Hematopoietic multipotent progenitor cell treated with erythropoietin and hydrocortisone succinate and interleukin-3 and kit ligand, for 4 days (in vitro differentiated cells): ENCODE measurements at places on chromosomes 5 and 9.

DNA sequence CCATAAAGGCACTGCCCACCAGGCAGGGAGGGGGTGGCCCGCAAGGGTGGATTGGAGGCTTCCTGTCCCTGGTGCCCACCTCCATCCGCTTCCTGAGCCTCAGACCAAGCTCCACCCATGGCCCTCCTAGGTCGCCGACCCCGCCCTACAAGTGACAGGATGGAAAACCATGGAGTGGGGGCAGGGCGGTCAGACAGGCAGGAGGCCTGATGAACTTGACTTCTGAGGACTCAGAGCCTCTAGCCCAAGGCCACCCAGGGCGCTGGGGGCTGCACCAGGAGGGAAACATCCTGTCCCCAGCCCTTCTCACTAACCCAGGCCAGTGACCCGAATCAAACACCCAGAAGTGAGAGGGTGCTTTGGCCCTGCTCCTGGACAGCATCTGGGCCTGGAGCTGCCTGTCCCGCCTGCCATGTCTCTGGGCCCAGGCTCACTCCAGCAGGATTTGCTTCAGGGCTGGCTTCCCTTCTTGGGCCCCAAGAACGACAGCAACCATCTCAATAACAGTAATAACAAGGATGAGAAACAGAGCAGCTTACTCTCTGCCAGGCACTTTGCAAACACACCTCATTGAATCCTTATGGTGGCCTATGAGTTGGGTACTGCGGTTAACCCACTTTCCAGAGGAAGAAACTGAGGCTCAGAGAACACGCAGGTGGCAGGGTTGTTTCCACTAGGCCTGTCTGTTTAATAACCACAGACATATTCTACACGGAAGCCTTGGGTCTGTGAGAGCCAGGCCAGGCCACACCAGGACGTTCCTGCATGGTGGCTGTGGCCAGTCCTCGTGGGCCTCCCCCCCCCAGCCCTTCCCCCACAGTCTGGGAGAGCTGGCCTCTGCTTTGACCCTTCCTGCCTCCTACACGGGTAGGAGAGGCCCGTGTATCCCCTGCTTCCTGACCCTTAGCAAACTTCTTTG is 4.4 kb upstream of the ST6GALNAC6 start:
- DNase-seq: peak; percentile 97

DNA sequence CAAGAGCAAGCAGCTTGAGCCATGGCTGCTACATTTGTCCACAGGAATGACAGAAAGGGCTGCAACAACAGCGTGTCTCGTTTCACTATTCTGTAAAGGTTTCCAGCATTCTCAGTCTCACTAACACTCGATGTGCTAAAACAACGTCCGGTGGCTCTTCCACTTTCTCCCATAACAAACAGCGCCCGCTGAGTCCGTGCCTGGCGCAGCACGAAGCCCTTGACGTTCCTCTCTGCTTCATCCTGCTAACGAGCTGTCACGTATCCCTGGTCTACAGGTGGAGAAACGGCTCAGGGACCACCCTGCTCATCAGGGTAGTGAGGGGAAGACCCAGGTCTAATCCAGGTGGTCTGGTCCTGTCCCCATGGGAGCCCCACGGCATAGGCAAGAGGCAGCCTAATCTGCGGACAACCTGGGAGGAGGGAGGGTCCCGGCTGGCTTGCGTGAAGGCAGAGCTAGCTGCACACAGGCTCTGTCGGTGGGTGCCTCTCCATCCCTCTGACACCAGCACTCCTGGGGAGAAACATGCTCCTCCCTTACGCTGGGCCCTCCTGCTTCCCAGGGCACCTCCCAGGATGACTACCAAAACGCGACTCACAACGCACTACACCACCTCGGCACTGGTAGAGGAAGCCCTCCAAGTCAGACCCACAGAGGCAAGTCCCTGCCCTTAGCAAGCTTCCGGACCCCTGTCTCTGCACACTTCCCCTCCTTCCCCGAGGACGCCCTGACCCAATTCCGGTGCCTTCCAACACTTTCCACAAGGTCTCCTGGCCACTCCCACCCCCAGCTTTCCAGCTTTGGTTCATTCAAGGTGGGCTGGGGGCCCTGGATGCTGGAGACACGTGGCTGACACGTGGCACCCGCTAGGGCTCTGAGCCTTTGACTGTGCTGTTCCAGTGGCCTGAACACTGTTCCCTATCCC is 43.3 kb downstream of the VAV2 start:
- DNase-seq: no peak

- DNase-seq: peak; percentile 10
These were observed 486.8 kb downstream of the PSAT1 start for GRCh38 chr9:78783743-78784142.

DNA sequence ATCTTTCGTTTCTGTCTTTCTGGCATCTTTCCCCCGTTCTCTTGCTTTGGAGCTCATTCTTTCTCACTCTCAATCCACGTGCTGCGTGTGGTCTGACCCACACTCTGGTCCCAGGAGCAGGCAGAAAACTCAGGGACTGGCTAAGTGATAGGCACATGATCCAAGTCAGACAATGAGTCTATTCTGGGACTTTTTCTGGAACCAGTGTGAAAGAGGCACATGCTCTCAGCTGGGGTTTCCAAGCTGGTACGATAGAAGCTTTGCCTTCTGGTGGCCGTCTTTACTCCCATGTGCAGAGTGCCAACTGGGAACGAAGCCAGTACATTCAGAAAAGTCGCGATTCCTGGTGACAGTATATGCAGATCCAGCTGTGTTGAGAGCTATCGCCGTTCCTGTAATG is 94.4 kb downstream of the PDZD2 start:
- DNase-seq: no peak

DNA sequence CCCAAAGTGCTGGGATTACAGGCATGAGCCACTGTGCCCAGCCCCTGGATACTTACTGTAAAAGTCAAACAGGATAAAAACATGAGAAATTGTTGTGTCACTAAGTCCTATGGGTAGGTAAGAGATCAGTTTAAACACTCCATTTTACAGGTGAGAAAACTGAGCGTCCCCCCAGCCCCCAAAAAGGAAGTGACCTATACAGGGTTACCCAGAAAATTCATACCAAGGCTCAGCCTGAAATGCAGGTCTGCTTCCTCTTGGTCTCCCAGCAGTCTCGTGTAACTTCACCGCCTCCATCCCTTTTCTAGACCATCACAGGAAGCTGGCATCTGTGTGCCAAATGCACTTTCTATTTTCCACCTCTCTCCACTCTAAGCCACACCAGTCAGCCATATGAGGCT is 57.2 kb downstream of the TMOD1 start:
- DNase-seq: no peak

DNA sequence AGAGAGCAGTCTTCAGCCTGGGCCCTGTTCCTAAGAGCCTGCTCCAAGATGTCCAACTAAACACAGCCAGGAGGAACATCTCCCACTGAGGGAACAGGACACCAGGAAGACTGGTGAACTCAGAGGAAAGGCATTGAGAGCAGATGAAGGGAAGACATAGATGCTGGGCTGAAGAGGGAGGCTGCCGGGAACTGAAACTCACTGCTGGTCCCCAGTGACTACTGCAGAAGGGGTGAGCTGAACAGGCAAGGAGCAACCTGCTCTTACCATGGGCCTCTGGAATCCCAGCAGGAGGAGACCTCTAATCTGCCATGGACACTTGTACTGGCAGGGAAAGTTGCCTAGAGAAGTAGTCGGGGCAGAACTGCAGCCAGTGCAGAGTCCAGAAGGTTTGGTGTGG is 95.7 kb downstream of the TRPM3 start:
- no peak for DNase-seq

DNA sequence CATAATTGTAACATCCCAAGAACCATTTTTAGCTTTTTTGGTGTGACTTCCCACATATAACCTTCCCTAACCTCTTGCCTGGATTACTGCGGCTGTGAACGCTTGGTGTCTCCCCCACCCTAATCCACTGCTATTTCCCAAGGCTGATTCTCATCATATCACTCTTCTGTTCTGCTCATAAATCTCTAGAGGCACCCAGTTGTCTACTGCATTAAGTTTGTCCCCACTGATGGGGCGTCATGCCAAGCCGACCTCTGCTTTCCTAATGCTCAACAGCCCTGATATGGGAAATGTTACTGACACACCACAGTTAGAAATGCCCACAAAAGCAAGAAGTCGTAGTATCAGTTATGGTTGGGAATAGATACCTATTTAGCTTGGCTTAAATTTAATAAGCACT is 24.4 kb downstream of the NPR3 start:
- no peak for DNase-seq

GRCh38 chr5:112787261-112787660 is 49.6 kb downstream of the APC start:
- no peak for DNase-seq

DNA sequence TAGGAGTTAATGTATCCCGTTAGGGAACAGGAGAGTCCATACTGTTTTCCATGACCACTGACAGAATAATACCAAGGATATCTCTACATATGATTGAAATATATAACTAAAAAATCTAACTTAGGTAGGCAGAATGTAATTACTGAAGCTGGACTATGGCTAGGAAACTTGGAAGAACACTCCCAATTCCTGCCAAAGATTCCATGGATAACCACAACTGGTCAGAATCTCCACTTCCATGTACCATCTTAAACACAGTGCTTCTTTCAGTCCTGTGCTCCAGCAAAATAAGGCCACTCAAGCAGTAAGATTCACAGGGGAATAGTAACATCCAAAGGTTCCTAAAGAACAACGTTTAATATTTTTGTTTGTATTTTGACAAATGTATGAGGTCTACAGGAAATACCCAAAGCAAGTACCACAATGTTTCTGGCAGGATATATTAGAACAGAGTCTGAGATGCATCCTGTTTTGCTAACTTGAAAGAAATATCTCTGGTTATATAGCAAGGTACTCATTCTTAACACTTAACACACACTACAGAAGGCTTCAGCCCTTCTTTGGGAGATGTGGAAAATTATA is 295.0 kb downstream of the ADAMTS6 start:
- no peak for DNase-seq

DNA sequence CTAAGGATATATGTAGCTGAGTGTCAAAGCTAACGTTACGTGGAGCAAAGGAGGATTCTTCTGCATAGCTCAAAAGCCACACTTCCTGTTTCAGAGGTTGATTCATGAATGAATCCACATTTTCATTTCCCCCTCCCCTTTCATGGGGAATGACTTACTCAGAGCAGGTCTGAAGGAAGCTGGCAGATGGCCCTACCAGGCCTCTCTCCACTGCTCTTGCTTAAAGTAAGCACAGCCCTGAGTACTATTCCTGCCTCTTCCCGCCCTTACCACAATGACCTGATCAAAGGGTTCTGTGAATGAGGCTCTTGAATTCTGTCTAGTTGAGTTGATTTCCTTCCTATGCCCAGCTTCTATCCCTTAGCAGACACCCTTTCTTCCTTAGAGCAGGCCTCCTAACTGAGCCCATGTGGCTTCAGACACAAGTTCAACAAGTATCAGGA is 6.3 kb downstream of the IGIP start:
- DNase-seq: peak; percentile 43

DNA sequence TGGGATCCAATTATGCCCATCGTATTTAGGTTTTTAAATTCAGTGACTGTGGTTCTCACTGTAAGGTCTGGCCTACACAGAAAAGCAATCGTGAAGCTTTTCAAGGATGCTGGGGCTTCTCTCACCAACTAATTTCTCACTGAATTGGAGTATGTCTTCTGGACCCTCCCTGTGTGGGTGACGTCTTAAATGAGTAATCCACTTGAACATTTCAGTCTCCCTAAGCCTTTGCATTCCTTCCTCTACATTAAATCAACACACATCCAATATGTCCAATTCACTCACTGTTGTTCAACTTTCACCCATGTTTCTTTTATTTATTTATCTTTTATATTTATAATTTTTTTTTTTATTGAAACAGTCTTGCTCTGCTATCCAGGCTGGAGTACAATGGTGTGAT is 12.5 kb upstream of the BTF3 start:
- no peak for DNase-seq

- no peak for DNase-seq
These were observed 112.6 kb upstream of the RASA1 start for GRCh38 chr5:87155106-87155505.

GRCh38 chr5:87909382-87909781 is 359.3 kb downstream of the TMEM161B start:
- no peak for DNase-seq

DNA sequence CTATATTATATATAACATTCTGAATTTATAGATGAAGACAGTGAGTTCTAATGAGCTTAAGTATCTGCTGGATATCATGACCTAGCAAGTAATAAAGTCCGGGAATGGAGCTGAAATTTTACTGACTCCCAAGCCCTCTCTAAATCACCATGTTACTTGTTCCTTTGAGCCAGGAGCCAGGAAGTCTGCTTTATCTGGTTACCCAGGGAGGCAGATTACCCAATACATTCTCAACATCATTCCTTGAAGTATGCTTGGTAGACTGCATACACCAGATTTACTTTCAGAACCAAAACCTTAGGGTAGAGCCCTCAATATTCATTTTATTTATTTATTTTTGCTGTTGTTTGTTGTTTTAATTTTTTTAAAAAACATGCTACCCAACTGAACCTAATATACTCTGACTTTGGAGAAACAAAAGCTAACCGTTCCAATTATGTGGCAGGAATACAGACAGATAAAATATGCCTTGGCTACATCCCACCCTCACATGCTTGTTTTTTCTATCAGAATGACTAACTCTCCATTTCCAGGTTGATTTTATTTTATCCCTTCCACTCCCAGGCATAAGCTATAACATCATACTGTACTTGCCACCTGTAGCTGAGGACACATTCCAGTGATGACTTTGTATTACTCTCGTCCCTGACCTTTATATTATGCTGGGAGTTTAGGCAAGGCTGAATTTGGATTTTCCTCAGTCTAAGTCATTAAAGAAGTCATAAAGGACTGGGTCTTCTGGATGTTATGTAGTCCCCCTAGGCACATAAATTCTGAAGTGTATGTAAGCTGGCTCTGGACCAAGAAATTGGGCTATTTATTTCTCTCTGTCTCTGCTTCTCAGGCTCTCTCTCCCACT is 82.0 kb downstream of the YIPF5 start:
- DNase-seq: no peak

GRCh38 chr5:150645070-150645700 is 4.7 kb downstream of the SYNPO start:
- DNase-seq: no peak

DNA sequence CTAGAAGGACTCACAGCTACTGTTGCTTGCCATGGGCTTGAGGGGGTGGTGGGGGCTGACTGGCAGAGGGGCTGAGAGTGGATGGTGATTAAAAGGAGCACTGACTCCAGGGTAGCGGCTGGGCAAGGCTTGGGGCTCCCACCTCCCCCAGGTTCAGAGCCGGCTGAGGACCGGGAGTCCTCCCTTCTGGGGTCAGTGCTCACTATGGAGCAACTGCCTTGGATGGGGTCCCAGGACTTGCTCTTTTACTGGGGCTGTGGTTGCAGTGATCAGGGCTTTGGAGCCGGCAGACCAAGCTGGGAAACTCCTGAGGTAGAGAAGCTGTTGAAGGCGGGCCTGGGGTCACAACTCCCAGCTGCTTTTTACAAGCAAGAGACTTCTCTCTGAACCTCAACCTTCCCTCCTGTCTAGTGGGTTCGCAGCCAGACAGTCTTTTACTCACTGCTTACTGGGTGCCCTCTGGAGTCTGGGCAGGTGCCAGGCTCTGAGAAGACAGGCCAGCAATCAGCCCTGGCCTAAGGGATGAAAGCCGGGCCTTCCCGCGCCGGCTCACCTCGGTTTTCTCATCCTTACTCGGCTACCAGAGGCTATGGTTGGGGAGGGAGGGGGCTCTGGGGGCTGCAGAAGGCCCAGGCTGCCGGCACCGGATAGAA is 795 bp upstream of the ASS1 start:
- DNase-seq: no peak

GRCh38 chr5:180688330-180689070 is 39.1 kb upstream of the FLT4 start:
- DNase-seq: peak; percentile 22
